Stomach (tissue), 19 donors: ENCODE measurements at places on chromosomes 6 and 20. TPM values are rescaled to one million over a fixed set of nuclear protein-coding genes. Genes with fewer than 3 reads are reported as not detected.

DNA sequence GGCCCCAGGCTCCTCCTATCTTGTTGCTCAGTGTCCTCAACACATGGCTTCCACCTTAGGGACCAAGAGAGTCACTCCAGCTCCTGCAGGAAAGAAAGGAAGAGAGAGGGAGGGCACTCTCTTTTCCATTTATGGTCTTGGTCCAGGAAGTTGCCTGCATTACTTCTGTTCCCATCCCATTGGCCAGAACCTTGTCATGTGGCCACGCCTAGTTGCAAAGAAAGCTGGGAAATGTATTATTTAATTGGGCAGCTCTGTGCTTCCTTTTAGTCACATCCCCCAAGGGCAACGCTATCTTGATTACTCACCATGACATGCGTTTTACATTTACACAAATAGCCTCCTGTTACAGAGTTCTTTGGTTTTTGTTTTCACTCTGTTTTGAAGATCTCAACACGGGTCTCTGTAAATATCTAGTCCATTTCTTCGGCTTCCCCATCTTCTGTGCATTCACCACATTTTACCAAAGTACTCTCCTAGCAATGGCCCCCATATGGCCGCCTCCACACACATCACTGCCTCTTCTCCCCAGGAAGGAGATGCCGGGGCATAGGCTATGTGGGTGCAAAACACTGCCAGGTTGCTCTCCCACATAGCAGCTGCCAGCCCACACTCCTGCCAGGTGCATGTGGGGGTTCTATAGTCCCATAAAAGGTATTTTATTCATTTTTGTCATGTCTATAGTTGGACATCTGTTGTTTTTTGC lies 35.7 kb upstream of the ZMYND8 start:
- H3K27me3 ChIP-seq = no peaks in the 10 kb centered on the region
- no peak overlapping the region for H3K4me3 ChIP-seq
- no peaks in the 10 kb centered on the region for H3K36me3 ChIP-seq
- no peak for DNase-seq
- peak overlapping the region; percentile 63 for H3K27ac ChIP-seq

DNA sequence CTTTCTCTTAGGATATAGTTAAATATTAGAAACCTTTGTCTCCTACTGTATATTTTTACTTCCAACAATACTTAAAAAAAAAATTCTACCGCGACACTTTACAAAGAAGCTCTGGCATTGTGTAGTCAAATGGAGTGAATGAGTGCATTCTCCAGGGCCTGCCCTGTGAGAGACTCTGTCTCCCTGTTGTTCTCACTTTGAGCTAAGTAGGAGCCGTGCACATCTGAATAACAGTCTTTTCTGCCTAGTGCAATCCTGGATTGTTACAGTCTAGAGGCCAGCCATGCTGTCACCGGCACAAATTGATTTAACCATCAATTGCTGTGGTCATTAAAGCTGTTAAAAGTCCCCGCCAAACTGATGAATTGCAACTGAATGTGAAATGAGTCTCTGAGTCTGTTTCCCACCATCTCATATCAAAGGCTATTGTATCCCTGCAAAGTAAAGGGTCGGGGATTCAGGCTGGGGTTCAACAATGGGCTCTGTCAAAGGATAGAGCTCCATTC lies 156.0 kb downstream of the RFPL4B start:
- no peaks in the 10 kb centered on the region for H3K27me3 ChIP-seq
- H3K4me1 ChIP-seq = no peaks in the 10 kb centered on the region
- no peak overlapping the region for H3K4me3 ChIP-seq
- DNase-seq = no peak
- no peaks in the 10 kb centered on the region for H3K36me3 ChIP-seq
- no peak overlapping the region for H3K27ac ChIP-seq

GRCh38 chr6:154950979-154951344 lies 44.2 kb upstream of the TIAM2 start:
- no peak overlapping the region for H3K27ac ChIP-seq
- H3K4me3 ChIP-seq = no peak overlapping the region
- no peaks in the 10 kb centered on the region for H3K27me3 ChIP-seq
- peaks cover 13% of the 10 kb centered on the region for H3K36me3 ChIP-seq
- no peak for DNase-seq

The BMP6 gene
- not detected for total RNA-seq

The CHRNA4 gene
- total RNA-seq = under 0.01 TPM
